Testis (tissue), 5 donors: ENCODE measurements at places on chromosomes 3 and 15. TPM values are rescaled to one million over a fixed set of nuclear protein-coding genes. Genes with fewer than 3 reads are reported as not detected.
A peak's percentile ranks its signal among the peaks of the same experiment; 100 is the strongest.

The ACTRT3 gene
- polyA plus RNA-seq: 104 TPM

The HCLS1 gene
- 15.6 TPM for polyA plus RNA-seq

The SMCO1 gene
- polyA plus RNA-seq: 0.91 TPM

GRCh38 chr3:30193625-30194044, 412.8 kb upstream of the TGFBR2 start:
- DNase-seq: no peak

The HIGD2B gene
- 10.2 TPM for polyA plus RNA-seq

- DNase-seq: no peak
Observed at GRCh38 chr3:9750556-9751411, 1.0 kb downstream of the OGG1 start.

DNA sequence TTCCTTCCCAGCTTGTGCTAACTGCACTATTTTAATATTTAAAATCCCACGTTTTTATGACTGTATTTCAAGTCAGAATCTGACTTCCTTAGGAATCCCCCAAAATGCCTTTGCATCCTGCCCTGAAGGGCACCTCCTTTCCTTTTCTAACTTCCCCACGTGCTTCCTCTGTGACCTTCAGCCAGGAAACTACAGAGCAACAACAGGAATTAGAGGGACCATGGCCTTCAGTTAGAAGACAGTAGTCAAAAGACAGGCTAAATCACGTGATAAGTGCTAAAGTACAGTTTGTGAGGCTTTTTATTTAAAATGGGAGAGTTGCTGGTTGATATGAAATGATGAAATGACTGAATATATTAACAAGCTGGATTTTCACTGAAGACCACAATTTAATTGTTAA, 11.8 kb upstream of the ABHD10 start:
- no peak for DNase-seq

DNA sequence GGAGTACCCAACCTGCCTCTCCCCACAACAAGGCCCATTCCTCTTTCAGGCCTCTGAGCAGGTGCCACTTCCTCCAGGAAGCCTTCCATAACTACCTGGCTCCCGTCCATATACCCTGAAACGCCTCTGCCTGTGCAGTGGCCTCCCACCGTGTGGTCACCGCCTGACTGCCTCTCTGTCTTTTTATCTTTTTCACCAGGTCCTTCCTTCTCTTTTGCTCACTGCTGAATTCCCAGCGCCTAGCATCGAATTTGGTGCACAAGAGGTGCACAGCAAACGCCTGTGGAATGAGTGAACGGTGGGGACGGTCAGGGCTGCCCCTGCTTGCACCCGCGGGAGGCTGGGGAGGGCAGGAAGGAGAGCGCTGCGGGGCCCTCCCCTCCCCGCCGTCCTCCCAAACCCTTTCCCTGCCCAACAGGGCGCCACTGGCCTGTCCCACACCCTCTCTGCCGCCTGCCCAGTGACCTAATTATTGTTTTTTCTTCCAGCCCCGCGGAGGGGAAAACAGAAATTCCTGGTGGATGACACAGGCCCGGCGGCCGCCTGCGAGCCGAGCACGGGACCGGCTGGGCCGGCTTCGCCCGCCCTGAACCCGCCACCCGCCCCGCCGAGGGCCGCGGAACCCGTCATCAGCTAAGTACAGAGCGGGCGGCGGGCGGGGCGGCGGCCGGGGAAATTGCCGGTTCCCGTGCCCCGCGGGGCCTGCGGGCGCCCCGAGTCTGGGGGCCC, 140.1 kb downstream of the SMAD6 start:
- DNase-seq: peak; percentile 78

The ATRIP gene
- 56.5 TPM for polyA plus RNA-seq

GRCh38 chr3:52321481-52321880, 5.4 kb downstream of the DNAH1 start:
- DNase-seq: no peak

DNA sequence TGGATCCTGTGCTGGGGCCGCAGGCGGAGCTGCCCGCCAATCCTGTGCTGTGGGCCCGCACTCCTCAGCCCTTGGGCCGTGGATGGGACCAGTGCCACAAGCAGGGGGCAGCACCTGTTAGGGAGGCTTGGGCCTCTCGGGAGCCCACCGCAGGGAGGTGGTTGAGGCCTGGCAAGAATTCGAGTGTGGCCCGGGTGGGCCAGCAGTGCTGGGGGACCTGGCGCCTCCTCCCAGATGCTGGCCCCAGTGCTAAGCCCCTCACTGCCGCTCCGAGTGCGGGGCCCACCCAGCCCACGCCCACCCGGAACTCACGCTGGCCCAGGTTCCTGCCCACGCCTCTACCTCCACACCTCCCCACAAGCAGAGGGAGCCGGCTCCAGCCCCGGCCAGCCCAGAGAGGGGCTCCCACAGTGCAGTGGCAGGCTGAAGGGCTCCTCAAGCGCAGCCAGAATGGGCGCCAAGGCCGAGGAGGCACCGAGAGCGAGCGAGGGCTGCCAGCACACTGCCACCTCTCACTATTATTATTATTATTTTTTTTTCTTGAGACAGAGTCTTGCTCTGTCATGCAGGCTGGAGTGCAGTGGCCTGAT, 31.4 kb upstream of the TBL1XR1 start:
- no peak for DNase-seq

DNA sequence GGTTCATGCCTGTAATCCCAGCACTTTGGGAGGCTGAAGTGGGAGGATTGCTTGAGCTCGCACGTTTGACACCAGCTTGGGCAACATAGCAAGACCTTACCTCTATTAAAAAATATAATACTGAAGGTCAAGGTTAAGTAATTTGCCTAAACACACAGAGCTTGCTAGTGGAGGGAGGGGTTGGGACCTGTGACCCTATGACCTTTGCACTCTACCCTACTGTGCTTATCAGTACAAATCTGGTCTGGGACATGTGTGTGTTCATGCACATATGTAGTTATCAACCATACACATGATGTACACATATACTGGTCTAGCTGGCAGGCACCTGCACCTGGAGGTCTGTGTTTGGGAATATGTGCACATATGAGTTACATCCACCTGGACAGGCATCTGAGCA, 117.9 kb upstream of the HACD2 start:
- DNase-seq: no peak

GRCh38 chr15:42349186-42349585, 10.1 kb upstream of the CAPN3 start:
- no peak for DNase-seq

DNA sequence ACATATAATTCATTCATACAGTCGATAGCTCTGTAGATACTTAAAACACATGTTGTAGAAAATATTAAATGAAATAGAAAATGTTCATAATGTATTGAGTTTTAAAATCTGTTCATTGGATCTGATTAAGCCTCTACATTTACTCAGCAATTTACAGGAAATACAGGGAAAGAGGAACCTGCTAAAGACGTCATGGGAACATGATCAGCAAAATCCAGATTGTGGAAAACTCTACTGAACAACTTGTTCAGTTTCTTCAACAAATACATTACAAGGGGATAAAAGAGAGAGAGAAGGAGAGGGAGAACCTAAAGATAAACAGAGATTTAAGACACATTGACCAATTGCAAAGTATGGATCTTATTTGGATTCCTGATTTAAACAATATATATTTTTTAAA, 46.7 kb downstream of the KLHL6 start:
- DNase-seq: no peak

The A4GNT gene
- not detected for polyA plus RNA-seq

The ACP3 gene
- 2.6 TPM for polyA plus RNA-seq

The BFSP2 gene
- not detected for polyA plus RNA-seq
